Activated T-helper 17 cell treated with anti-CD3 and anti-CD28 coated beads, Interleukin-2, amount 50 U/mL, for 72 hours (primary cell): ENCODE measurements at places on chromosomes 11 and 22.
A peak's percentile ranks its signal among the peaks of the same experiment; 100 is the strongest.

- ATAC-seq: no peak
These were observed 231.4 kb downstream of the BLID start for GRCh38 chr11:121884626-121885025.

DNA sequence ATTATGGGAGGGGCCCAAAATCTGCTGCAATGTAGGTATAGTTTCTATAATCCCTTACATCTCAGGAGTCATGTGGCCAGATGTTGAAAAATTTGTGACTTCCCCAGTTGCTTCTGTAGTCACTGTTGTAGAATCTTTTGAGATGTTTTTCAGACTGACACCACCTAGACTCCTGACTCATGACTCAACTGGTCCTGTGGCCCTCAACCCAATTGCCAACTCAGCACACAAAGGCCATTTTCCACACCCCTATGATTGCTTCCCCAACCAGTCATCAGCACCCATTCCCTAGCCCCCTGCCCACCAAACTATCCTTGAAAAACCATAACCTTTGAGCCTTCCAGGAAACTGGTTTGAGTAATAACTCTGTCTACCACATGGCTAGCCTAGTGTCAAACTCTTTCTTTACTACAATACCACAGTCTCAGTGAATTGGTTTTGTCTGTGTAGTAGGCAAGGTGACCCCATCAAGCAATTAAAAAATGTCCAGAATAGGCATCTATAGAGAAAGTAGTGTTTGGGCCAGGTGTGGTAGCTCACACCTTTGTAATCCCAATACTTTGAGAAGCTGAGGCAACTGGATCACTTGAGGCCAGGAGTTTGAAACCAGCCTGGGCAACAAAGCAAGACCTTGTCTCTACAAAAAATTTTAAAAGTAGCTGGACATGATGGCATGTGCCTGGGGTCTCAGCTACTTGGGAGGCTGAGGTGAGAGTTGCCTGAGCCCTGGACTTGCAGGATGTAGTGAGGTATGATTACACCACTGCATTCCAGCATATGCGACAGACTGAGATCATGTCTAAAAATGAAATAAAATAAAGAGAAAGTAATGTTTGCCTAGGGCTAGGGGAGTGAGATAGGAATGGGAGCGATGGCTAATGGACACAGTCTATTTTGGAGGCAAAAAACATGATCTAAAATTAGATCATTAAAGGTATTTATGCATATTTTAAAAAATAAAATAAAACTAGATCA lies 24.1 kb upstream of the FEZ1 start:
- ATAC-seq: peak; percentile 85

DNA sequence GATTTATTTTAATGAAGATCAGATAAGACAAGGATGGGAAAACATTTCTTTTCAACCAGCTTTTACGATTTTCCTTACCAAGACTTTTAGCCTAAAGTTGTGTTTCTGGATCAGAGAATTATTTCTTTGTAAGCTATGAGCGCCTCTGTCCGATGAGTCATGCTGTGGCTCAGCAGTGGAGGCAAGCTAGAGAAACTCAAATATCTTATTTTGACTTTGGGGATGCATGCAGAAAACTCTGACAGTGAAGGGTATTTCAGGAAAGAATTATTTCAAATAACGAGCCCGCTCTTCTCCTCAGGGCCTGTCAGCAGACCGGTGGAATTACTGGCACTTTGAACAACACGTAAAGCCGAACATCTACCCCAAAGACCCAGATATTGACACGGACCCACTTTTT lies 77.9 kb upstream of the OR5AK2 start:
- no peak for ATAC-seq

DNA sequence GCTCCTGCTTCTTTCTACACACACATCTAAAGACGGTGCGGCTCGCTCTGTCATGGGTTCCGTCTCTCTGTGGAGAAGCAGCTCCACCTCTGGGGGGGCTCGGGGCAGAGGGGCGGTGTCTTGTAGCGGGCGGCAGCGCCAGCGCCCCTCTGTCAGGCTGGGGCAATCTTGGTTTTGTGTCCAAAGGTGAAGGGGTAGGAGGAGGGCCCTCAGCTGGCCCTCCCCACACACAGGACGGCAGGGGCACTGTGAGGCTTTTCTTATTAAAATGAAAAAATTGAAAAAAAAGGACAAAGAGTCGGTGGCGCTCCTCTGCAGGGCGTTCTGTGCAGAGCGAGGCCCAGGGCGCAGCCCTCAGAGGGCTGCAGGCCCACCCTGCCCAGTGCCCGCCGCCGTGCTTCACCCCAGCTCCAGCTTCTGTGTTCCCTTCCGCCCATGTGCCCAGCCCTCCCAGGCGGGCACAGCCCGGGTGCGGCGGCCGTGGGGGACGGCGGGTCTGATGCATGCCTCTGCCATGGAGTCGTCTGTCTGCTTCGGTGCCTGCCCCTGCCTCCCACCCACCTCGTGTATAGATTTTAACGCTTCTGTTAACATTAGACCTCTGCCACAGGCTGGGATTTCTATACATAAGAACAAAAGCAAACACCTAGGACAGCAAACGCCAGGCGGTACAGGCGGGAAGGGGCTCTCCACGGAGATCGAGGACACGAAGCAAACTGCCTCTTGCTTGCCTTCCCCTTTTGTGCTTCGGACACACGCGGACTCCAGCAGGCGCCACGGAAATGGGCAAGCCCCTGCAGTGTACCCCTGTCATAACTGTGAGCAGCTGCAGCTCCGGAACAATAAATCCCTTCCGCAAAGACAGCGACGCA lies 24.5 kb downstream of the MOB2 start:
- ATAC-seq: no peak

GRCh38 chr22:50112151-50113118 lies 22.6 kb downstream of the MOV10L1 start:
- peak; percentile 64 for ATAC-seq

GRCh38 chr11:122803306-122803705 lies 35.0 kb upstream of the CRTAM start:
- ATAC-seq: peak; percentile 47

GRCh38 chr11:124193221-124194010 lies 10.3 kb downstream of the OR10D3 start:
- ATAC-seq: no peak

DNA sequence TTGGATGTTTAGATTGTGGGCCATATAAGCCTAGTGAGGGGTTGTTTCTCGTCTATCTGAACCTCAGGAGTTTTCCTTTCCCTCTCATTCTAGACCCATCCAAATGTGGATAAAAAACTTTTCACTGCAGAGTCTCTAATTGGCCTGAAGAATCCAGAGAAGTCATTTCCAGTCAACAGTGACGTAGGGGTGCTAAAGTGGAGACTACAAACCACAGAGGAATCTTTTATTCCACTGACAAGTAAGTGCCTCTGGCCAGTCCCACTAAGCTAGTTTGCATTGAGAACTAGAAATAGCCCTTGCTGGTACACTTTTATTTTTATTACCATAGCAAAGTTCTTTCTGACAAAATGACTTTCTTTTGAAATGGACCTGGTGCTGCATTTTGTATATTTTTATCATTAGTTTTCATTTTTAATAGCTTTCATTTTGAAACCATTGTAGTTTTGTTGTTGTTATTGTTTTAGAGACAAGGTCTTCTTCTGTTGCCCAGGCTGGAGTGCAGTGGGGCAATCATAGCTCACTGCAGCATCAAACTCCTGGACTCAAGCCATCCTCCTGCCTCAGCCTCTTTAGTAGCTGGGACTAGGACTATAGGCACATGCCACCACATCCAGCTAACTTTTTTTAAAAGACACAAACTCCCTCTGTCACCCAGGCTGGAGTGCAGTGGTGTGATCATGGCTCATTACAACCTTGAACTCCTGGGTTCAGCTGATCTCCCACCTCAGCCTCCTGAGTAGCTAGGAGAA lies 14.6 kb upstream of the PHLDB1 start:
- no peak for ATAC-seq

DNA sequence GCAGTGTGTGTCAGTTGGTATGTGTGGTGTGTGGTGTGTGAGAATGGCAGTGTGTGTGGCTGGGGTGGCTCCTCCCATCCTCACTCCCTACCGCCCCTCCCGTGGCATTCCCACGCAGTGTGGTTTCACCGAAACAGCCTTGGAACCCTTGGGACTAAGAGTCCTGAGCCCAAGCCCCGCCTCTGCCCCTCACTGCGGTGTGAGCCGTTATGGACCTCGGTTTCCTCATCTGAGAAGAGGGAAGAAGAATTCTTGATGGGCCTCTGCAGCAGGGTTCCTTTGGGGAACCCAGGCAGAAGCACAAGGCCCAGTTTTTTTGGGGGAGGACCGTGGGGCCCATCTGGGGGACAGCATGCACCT lies 7.2 kb downstream of the UPK3A start:
- ATAC-seq: no peak

- ATAC-seq: no peak
These were observed 210.4 kb upstream of the PITPNB start for GRCh38 chr22:28129319-28129962.
